ENCODE measurements at places on chromosomes 2 and 18. TPM values are rescaled to one million over a fixed set of nuclear protein-coding genes. Genes with fewer than 3 reads are reported as not detected.

The SAG gene
- total RNA-seq: not detected

The STPG4 gene
- not detected for total RNA-seq

The DSG4 gene
- 8.3 TPM for total RNA-seq

DNA sequence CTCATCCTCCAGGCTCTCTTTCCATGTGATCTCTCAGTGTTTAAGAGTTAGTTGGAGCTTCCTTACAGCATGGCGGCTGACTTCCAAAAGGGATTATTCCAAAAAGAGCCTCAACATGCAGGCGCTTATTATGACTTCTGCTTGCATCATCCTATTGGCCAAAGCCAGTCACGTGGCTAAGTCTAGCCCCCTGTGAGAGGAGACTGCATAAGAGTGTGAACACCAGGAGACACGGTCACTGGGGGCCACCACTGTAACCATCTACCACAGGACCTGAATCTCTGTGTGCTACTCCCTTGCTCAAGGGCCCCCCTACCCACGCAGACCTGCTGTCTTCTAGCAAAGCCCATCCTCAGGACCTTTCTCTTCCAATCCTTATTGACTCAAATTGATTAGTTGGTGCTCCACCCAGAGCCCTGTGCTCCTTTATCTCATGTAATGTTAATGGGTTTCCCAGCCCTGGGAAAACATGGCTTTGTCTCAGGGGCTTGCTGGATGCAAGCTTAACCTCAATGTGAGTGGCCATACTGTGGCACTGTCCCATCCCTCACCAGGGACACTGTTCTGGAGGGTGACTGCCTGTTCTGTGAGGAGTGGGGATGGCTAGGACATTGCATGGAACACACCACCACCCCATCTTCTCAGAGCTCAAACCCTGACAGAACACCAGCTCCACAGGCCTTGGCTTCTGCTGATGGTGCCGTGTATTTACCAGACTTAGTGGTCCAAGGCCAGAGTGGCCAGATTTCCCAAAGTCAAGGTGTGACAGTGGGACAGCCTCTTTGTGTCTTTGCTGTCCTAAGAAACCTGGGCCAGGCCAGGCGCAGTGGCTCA lies 4.2 kb downstream of the IL1RN start:
- H3K27me3 ChIP-seq: 0 out of 2 replicates have a peak, but pooled peaks cover 2% of the 10 kb centered on the region
- no peaks in the 10 kb centered on the region for H3K36me3 ChIP-seq
- DNase-seq: no peak
- H3K27ac ChIP-seq: no peak overlapping the region
- H3K4me1 ChIP-seq: no peaks in the 10 kb centered on the region

The DUSP19 gene
- 0.04 TPM for total RNA-seq

The APLF gene
- total RNA-seq: 2.5 TPM

The DSG1 gene
- total RNA-seq: 16.2 TPM

The UGT1A4 gene
- not detected for total RNA-seq

- H3K4me1 ChIP-seq: no peaks in the 10 kb centered on the region
- DNase-seq: no peak
- H3K27me3 ChIP-seq: no peaks in the 10 kb centered on the region
- H3K36me3 ChIP-seq: no peaks in the 10 kb centered on the region
- H3K4me3 ChIP-seq: no peak overlapping the region
- no peak overlapping the region for H3K27ac ChIP-seq
Observed at GRCh38 chr2:219415580-219416234, 2.5 kb upstream of the DES start.

The DYNAP gene
- total RNA-seq: not detected

The PSD4 gene
- 85.3 TPM for total RNA-seq

- H3K36me3 ChIP-seq: no peaks in the 10 kb centered on the region
- H3K27me3 ChIP-seq: no peaks in the 10 kb centered on the region
- no peak overlapping the region for H3K27ac ChIP-seq
- no peaks in the 10 kb centered on the region for H3K4me1 ChIP-seq
- DNase-seq: no peak
Observed at GRCh38 chr2:101398116-101398821, 11.0 kb upstream of the CREG2 start.

GRCh38 chr2:120867290-120868241 lies 131.9 kb downstream of the GLI2 start:
- no peaks in the 10 kb centered on the region for H3K4me1 ChIP-seq
- DNase-seq: no peak
- H3K27ac ChIP-seq: no peak overlapping the region
- no peaks in the 10 kb centered on the region for H3K27me3 ChIP-seq
- H3K4me3 ChIP-seq: no peak overlapping the region

The CCT7 gene
- 482 TPM for total RNA-seq

DNA sequence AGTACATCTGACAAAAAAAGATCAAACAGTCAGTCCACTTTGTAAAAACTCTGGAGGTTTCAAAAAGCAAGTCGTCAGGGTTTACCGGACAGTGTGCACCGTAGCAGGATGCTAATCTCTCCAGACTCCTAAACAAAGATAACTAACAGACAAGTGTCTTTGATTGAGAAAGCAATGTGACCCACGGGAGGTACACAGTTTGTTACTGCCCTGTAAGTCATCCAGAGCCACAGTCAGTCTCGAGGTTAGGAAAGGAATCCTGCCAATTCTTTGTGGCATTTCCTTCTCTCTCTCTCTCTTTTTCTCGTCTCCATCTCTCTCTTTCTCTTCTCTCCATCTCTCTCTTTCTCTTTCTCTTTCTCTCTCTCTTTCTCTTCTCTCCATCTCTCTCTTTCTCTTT lies 42.8 kb downstream of the LRRTM4 start:
- DNase-seq: no peak
- H3K27ac ChIP-seq: no peak overlapping the region
- no peaks in the 10 kb centered on the region for H3K36me3 ChIP-seq
- H3K4me1 ChIP-seq: no peaks in the 10 kb centered on the region
- no peaks in the 10 kb centered on the region for H3K27me3 ChIP-seq

The SLC11A1 gene
- 1.9 TPM for total RNA-seq

GRCh38 chr2:40405465-40405864 lies 46.4 kb downstream of the SLC8A1 start:
- H3K27ac ChIP-seq: no peak overlapping the region
- H3K4me1 ChIP-seq: no peaks in the 10 kb centered on the region
- H3K4me3 ChIP-seq: no peak overlapping the region
- H3K36me3 ChIP-seq: no peaks in the 10 kb centered on the region
- DNase-seq: no peak
- H3K27me3 ChIP-seq: no peaks in the 10 kb centered on the region

- H3K36me3 ChIP-seq: no peaks in the 10 kb centered on the region
- no peak overlapping the region for H3K4me3 ChIP-seq
- H3K4me1 ChIP-seq: peaks cover 5% of the 10 kb centered on the region
- no peaks in the 10 kb centered on the region for H3K27me3 ChIP-seq
- DNase-seq: no peak
- no peak overlapping the region for H3K27ac ChIP-seq
Observed at GRCh38 chr2:241945803-241946202, 76.3 kb downstream of the RTP5 start.

DNA sequence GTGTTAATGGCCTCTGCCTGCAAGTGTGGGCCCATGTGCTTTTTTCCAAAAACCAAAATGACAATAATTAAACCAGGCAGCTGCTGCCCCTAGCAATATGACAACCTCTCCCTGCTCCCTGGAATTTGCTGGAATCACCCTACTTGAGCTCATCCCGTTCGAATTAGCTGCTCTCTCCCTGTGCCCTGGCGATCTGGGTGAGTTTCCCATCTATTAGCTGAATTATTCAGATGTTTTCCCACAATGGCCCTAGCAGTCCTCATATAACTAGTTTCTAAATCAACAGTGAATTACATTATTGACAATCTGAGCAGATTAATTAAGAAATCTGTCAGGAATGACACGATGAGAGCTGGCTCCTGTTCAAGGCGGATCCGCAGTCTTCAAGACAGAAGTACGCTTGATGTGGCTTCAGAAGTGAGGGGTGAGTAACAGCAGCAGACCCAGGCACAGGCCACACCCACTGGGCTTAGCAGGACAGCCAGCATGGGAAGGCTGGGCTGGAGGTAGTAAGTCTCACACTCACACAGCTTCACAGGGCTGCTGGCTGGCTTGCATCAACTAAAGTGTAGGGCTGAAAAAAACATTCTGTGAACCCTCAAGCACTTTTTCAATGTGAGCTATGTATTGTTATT lies 366.2 kb upstream of the ID2 start:
- H3K27ac ChIP-seq: no peak overlapping the region
- no peaks in the 10 kb centered on the region for H3K27me3 ChIP-seq
- no peak for DNase-seq
- H3K36me3 ChIP-seq: no peaks in the 10 kb centered on the region

GRCh38 chr2:223363085-223363484 lies 239.1 kb downstream of the SCG2 start:
- no peaks in the 10 kb centered on the region for H3K36me3 ChIP-seq
- DNase-seq: no peak
- no peak overlapping the region for H3K4me3 ChIP-seq
- 0 out of 2 replicates have a peak, but pooled peaks cover 4% of the 10 kb centered on the region for H3K27me3 ChIP-seq

GRCh38 chr2:102101849-102102635 lies 40.5 kb upstream of the IL1R1 start:
- H3K4me3 ChIP-seq: no peak overlapping the region
- H3K27me3 ChIP-seq: no peaks in the 10 kb centered on the region
- no peak overlapping the region for H3K27ac ChIP-seq
- DNase-seq: no peak
- no peaks in the 10 kb centered on the region for H3K36me3 ChIP-seq

DNA sequence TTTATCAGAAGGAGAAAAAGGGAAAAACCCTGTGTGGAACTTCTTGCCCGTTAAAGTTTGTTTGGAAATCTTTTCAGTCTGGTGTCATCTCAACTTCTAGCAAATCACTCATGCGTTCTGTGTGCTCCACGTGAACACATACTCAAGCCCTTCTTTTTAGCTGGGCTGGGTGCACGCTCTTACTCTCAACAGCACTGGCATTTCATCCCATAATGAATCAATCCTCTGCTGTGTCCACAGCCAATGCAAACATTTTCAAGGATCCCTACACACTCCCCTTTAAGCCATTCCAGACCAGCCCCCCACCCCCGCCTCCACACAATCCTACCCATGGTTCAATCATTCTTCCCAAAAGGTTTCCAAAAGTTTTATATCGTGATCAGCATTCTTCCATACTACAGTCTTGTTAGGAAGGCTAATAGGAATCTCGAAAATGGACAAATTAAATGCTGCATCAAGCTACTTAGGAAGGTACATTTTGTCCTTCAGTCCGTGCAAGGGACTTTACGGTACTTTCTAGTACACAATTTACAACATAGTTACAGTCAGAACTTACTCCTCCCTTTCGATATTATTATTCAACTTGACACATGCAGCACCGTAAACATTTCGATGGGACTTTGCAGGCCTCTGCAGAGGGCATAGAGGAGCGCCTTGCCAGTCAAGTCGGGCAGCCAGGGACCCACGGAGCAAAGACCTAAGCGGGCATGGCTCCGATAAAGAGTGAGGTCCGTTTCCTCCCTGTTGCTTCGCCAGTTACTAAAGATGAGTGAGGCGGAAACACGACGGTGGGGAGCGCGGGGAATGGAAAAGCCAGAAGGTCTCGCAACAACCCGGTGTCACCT lies 1.4 kb downstream of the PTGR3 start:
- H3K4me3 ChIP-seq: peak overlapping the region; percentile 72
- no peaks in the 10 kb centered on the region for H3K36me3 ChIP-seq

Data from Karpas-422 (cell line).